ENCODE measurements at places on chromosomes 1 and 21.
A peak's percentile ranks its signal among the peaks of the same experiment; 100 is the strongest.

DNA sequence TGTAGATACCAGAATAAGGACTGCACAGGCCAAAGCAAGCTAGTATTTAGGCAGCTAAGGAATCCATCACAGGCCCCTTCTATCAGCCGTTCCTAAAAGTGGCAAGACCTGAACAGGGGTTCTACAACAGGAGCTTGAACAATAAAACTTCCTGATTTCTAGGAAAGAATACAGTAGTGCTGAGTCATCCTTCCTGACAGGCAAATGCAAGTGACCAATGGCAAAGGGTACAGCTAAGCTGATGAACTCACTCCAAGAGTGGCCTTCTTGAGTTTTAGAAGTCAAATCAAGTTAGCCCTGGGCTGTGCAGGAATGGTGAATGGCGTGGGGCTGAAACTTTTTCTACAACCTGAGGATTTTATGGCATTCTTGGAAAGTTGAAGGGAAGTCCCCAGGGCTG, 112.9 kb downstream of the GREM2 start:
- H3K27me3 ChIP-seq: no peaks in the 10 kb centered on the region
- DNase-seq: no peak
- no peaks in the 10 kb centered on the region for H3K36me3 ChIP-seq
- no peak overlapping the region for H3K27ac ChIP-seq
- no peaks in the 10 kb centered on the region for H3K4me1 ChIP-seq

GRCh38 chr1:236581528-236581927, 22.8 kb downstream of the HEATR1 start:
- no peak overlapping the region for H3K4me3 ChIP-seq
- peaks cover 16% of the 10 kb centered on the region for H3K36me3 ChIP-seq
- H3K4me1 ChIP-seq: no peaks in the 10 kb centered on the region
- DNase-seq: no peak
- H3K27ac ChIP-seq: no peak overlapping the region

DNA sequence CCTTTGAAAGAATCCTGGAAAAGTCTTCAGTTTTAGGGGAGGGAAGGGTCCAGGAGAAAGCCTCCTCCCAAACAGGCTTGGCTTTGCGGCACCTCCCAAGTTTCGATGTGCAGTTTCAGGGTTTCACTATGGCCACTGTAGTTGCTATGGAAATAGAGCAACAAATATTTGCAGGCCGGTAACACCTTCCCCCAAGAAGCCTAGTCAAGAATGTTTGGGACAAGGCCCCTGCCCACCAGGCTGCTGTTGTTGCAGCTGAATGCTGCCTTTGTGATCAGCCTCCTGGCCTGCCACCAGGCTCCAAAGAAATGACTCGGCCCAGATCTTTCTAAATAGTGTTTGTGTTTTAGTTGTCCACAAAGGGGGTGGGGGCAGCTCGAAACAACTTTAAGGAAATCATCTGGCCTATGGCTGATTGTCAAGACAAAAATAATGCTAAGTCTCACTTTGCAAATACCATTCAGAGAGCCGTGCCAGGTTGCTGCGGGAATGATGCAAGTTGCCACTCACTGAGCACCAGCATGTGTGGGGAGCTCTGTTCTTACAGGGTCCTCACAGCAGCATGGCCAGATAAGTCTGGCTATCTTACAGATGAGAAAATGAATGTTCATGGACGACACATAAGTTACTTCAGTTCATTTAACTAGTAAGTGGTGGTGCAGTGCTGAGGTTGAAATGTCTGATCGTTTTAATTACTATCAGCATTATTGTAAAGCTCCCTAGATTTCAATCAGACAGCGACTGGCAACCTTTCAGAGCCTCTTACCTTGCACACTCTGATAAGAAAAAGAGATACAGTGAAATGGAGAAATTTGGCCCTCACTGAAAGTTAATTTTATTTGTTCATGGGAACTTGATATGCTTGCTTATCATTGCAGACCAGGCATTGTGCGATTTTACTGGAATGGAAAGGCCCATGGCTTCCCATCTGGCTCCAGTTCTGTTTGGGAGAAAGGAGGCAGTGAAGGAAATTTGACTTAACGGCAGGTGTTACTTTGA, 91.2 kb upstream of the JUN start:
- DNase-seq: no peak
- no peaks in the 10 kb centered on the region for H3K27me3 ChIP-seq
- H3K27ac ChIP-seq: peak overlapping the region; percentile 72
- peaks cover 14% of the 10 kb centered on the region for H3K4me1 ChIP-seq

GRCh38 chr1:40078512-40079333, 18.3 kb downstream of the PPT1 start:
- peaks cover 73% of the 10 kb centered on the region for H3K36me3 ChIP-seq
- no peak overlapping the region for H3K27ac ChIP-seq
- H3K4me3 ChIP-seq: no peak overlapping the region
- no peak for DNase-seq
- H3K4me1 ChIP-seq: no peaks in the 10 kb centered on the region
- no peaks in the 10 kb centered on the region for H3K27me3 ChIP-seq

DNA sequence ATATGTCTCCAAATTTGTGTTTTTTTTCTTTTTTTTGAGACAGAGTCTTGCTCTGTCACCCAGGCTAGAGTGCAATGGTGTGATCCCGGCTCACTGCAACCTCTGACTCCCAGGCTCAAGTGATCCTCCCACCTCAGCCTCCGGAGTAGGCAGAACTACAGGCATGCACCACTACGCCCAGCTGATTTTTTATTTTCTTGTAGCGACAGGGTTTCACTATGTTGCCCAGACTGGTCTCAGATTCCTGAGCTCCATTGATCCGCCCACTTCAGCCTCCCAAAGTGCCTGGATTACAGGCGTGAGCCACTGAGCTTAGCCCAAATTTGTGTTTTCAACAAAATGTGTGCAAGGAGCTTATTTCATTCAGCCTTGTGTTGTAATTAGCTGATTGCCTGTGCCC, 59.0 kb upstream of the IFFO2 start:
- H3K36me3 ChIP-seq: no peaks in the 10 kb centered on the region
- H3K27ac ChIP-seq: no peak overlapping the region
- DNase-seq: no peak
- H3K4me3 ChIP-seq: no peak overlapping the region
- no peaks in the 10 kb centered on the region for H3K27me3 ChIP-seq

DNA sequence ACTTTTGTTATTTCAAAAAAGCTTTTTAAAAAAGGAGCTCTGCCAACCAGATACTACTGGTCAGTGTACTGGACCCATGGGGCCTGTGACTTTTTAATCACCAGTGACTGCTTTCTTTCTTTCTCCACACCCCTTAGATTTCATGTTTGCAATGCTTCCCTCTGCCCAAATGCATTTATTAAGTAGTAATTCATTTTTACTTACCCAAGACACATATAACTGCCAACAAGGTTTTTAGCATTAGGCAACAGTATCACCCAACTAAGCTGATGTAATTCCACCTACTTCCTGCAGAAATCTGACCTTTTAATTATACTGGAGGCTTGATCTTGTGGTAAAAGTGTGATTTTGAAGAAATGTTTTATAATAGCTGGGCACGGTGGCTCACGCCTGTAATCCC, 12.5 kb downstream of the MECR start:
- DNase-seq: no peak
- peaks cover 8% of the 10 kb centered on the region for H3K36me3 ChIP-seq
- no peak overlapping the region for H3K4me3 ChIP-seq

DNA sequence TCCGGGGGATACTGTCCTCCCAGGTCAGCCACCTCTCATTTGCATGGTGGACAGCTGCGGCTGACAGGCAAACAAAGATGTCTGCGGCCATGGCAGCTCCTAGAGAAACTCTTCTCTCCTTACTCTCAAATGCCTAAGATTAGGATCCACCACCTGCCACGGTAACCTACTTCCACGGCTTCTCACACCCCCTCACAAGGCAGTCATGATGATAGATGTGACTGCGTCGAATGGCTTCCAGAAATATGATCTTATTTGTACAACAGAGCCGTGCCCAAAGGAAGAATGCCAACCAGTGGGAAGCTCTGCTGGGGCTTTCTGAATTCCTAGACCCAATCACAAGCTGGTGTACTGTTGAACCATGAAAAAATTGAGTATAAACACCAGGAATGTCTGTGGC, 73.4 kb downstream of the BACE2 start:
- no peak overlapping the region for H3K4me3 ChIP-seq
- no peak for DNase-seq
- no peaks in the 10 kb centered on the region for H3K36me3 ChIP-seq
- peaks cover 2% of the 10 kb centered on the region for H3K4me1 ChIP-seq

DNA sequence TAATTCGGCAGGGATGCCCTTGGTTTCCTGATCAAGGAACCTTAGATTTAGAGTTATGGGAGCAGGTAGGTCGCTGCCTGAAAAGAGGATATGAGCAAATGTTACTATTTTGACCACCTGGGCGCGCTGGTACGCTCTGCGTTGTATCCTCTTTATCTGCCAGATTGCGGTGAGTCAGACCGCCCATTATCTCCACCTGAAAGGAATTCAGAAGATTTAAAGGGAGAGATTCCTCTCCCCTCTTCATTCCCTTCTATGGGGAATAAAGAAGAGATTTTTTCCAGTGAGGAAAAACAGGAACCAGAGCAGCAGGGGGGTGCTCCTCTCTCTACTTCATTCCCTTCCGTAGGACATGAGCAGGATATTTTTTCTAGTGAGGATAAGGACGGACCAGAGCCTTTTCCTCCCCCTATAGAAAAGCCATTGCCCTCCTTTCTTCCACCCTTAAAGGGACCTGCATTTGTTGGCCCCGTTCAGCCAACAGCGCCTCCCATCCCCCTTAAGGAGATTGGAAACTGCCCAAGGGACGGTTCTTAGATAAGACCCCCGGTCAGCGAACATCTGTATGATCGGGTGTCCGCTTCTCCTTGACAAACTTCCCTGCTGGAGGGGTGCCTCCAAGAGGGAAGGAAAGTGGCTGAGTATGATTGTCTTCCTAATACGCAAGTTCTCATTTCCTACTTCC, 34.1 kb downstream of the CLCA1 start:
- peak overlapping the region; percentile 92 for H3K27ac ChIP-seq
- no peaks in the 10 kb centered on the region for H3K27me3 ChIP-seq
- DNase-seq: peak; percentile 69
- H3K4me1 ChIP-seq: peaks cover 13% of the 10 kb centered on the region
- no peaks in the 10 kb centered on the region for H3K36me3 ChIP-seq
- peak overlapping the region; percentile 27 for H3K4me3 ChIP-seq

- no peaks in the 10 kb centered on the region for H3K27me3 ChIP-seq
- H3K4me3 ChIP-seq: no peak overlapping the region
- no peaks in the 10 kb centered on the region for H3K4me1 ChIP-seq
- DNase-seq: no peak
- no peak overlapping the region for H3K27ac ChIP-seq
- H3K36me3 ChIP-seq: no peaks in the 10 kb centered on the region
Measured at GRCh38 chr1:183742355-183742754, 62.6 kb upstream of the RGL1 start.

DNA sequence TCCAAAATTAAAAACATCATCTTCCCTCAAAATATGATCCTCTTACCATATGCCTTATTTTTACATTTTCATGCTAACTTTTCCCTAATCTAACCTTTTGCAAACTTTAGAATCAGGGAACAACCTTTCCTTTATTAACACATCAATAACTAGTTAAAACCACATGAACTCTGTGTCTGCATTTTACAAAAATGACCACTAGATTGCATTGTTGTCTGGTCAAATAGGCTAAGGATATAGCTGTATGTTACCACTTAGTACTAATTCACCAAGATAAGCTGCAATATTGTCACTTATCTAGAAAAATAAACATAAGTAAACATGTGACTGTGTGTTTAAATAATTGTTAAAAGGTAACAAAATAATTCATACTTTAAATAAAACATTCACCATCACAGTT, 82.3 kb downstream of the DENND1B start:
- no peaks in the 10 kb centered on the region for H3K27me3 ChIP-seq
- H3K4me3 ChIP-seq: no peak overlapping the region
- H3K36me3 ChIP-seq: no peaks in the 10 kb centered on the region
- H3K27ac ChIP-seq: no peak overlapping the region

GRCh38 chr1:180793451-180793850, 119.2 kb upstream of the KIAA1614 start:
- H3K27me3 ChIP-seq: no peaks in the 10 kb centered on the region
- no peaks in the 10 kb centered on the region for H3K4me1 ChIP-seq
- no peak overlapping the region for H3K4me3 ChIP-seq
- H3K27ac ChIP-seq: no peak overlapping the region

GRCh38 chr21:30148906-30149305, 17.7 kb downstream of the CLDN17 start:
- no peaks in the 10 kb centered on the region for H3K4me1 ChIP-seq
- no peaks in the 10 kb centered on the region for H3K27me3 ChIP-seq
- no peaks in the 10 kb centered on the region for H3K36me3 ChIP-seq
- DNase-seq: no peak

DNA sequence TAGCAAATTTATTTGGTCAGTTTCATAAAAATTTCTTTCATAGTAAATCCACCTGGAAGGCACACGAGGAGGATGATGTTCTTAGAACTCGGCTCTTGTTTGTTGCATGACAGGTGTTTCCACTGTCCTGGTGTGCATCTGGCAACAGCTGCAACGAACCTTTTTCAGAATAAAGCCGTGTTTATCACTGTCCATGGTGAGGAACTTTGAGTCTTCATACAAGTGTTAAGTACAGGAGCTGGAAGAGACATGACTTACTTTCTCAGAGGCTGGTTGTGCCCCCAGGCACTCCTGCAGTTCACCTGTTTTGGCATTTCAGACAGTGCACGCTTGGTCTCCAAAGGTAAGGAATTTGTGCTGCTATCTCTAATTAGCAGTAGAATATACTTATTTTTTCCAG, 97.1 kb downstream of the ADAMTS1 start:
- H3K27me3 ChIP-seq: no peaks in the 10 kb centered on the region
- H3K4me1 ChIP-seq: no peaks in the 10 kb centered on the region
- H3K36me3 ChIP-seq: no peaks in the 10 kb centered on the region
- no peak for DNase-seq
- no peak overlapping the region for H3K27ac ChIP-seq

DNA sequence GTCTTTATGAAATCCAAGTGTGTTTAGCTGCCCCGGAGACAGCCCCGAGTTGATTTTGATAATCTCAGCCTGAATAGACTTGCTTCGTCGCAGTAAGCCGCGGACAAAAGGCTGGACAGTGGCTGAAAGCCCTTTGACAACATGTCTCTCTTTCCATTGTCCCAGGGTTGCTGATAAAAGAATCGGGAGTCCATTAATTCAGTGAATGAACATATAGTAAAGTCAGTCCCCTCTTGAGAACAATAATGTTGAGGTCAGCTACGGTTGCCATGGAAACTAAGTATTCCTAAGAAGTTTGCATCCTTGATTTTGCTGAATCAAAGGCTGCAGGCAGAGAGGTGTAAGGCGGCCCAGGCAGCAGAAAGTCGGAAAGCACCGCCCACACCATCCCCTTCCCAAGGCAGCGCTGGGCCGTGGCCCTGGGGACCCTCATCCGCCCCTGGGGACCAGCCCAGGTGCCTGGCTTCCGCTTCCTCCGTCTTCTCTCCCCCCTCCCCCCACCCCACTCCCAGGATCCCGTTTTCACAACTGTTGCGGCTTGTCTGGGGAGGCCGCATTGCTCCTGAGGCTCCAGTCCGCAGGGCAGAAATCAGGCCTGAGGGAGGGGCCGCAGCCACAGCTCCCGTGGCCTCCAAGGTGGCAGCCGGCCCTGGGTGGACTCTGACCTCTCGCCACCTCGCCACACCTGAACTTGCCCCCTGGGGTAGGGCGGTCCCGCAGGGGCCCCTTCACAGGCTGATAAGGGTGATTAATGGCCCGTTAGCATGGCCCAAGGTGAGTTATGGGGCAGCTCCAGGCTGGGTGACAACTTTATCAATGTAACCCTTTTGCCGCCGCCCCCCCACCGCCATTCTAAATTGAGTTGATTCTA, 180.9 kb downstream of the PRDM16 start:
- H3K27ac ChIP-seq: no peak overlapping the region
- H3K27me3 ChIP-seq: peaks cover 14% of the 10 kb centered on the region
- DNase-seq: no peak
- H3K4me1 ChIP-seq: no peaks in the 10 kb centered on the region
- H3K4me3 ChIP-seq: no peak overlapping the region

- H3K27ac ChIP-seq: no peak overlapping the region
- no peak overlapping the region for H3K4me3 ChIP-seq
- no peaks in the 10 kb centered on the region for H3K36me3 ChIP-seq
- H3K27me3 ChIP-seq: no peaks in the 10 kb centered on the region
- peaks cover 4% of the 10 kb centered on the region for H3K4me1 ChIP-seq
Measured at GRCh38 chr1:65177457-65177856, 29.5 kb downstream of the AK4 start.
